Pericardium fibroblast (primary cell): ENCODE measurements at places on chromosomes 7 and 10. TPM values are rescaled to one million over a fixed set of nuclear protein-coding genes. Genes with fewer than 3 reads are reported as not detected.

Gene PRKAR2B
- 3.6 and 4.0 TPM in 2 replicates for total RNA-seq

Gene SUN3
- total RNA-seq, result not detected in 2 replicates

Gene OR2A12
- not detected in 2 replicates for total RNA-seq

Gene ADCY1
- 0.23 and 1.9 TPM in 2 replicates for total RNA-seq

Gene ANLN
- 4.4 and 7.5 TPM in 2 replicates for total RNA-seq

Gene TMEM196
- total RNA-seq, result 0.34 and 1.5 TPM in 2 replicates

Gene PTPRZ1
- 0.34 and 2.7 TPM in 2 replicates for total RNA-seq

Gene LIPJ
- not detected in 2 replicates for total RNA-seq

Gene GHITM
- total RNA-seq, result 117 and 124 TPM in 2 replicates

Gene ADCYAP1R1
- not detected in 2 replicates for total RNA-seq

Gene TMEM270
- total RNA-seq, result not detected in 2 replicates

Gene TIMM23
- 58.7 and 83.0 TPM in 2 replicates for total RNA-seq

Gene SH2D4B
- not detected in 2 replicates for total RNA-seq

Gene ZNF853
- 2.9 and 3.3 TPM in 2 replicates for total RNA-seq

Gene VSTM2A
- total RNA-seq, result not detected in 2 replicates

Gene HHEX
- total RNA-seq, result 0.12 and 0.51 TPM in 2 replicates

Gene GJC3
- total RNA-seq, result not detected in 2 replicates

Gene SPDYE11
- total RNA-seq, result not detected in 2 replicates

Gene CXCL12
- 43.1 and 53.3 TPM in 2 replicates for total RNA-seq

Gene HPS1
- 54.9 and 59.7 TPM in 2 replicates for total RNA-seq

Gene FKBP6
- total RNA-seq, result not detected in 2 replicates

Gene GNAT3
- total RNA-seq, result not detected in 2 replicates

Gene CDH23
- total RNA-seq, result under 0.01 and 1.1 TPM in 2 replicates

Gene IFRD1
- total RNA-seq, result 37.8 and 42.5 TPM in 2 replicates

Gene SFTPD
- not detected in 2 replicates for total RNA-seq

Gene NKX1-2
- not detected in 2 replicates for total RNA-seq

Gene TDRD1
- 0.23 TPM in 1 of 2 replicates, not detected in the other for total RNA-seq
